ENCODE measurements at places on chromosomes 4 and X.
A peak's percentile ranks its signal among the peaks of the same experiment; 100 is the strongest.

DNA sequence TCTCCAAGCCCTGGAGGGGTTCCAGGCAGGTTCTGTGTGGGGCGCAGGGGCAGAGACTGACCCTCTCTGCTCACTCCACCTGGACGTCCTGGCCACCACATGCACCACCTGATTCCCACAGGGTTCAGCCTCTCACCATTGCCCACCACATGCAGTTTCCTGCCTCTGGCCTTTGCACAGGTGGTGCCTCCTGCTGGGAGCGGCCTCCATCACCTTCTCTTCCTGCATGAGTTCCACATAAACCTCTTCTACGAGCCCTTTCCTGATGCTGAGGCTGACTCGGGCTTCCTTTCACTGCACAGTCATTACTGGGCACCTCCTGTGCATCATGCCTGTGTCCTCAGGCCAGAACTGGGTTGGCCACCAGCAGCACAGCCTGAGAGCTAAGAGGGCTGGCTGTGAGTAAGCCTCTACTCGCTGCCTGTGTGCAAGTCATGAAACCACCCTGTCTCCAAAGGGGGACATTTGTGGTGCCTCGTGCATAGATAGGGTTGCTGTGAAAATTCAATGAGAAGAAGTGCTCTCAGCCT lies 19.9 kb downstream of the MAN2B2 start:
- no peak for DNase-seq

DNA sequence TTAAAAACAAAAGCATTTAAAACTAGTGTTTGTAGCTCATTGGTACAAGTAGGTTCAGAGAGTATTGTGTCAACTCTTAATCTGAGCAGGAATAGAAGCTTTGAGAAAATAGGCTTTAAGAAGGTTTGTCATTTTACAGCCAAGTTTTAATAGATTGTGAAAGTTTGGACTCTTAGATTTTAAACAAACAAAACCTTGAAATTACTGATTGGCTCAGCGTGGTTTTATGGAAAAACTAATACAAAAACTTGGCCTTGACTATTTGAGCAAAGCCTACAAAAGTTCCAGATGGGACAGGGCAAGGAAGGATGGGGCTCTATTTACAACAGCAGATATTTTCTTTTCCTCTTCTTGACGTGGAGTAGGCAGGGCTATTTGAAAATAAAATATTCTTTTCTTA lies 16.5 kb downstream of the ZFX start:
- DNase-seq: no peak

DNA sequence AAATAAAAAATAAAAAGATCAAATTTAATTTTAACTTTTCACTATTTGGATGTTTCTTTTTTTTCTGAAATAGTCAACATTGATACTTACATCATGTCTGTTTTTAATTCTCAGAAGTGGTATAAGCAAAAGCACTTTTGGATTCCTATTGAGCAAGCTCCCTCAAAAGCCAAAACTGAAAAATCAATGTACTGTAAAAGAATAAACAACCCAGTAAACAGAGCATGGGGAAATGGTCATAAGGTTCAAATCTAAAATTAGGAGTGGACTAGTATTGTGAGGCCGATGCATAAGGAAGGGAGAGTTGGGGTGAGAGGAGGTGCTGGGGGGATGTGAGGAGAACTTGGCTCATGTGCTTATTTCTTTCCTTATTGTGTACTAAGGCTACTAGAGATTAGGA lies 37.9 kb downstream of the NUDT6 start:
- DNase-seq: no peak

DNA sequence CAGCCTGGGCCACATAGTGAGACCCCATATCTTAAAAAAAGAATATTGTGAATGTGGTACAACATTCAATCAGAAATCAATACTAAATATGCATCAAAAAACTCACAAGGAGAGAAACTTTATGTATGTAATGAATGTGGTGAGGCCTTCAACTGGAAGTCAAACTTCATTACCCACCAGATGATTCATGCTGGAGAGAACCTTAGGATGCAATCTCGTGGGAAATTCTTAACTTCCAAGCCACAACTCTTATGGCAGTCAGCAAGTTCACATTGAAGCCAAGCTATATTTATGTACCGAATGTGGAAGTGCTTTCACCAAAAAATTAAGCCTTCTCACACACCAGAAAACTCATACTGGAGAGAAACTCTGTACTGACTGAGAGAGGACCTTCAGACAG lies 84.5 kb upstream of the UXT start:
- DNase-seq: peak; percentile 50

GRCh38 chrX:12901486-12901885 lies 4.9 kb upstream of the TLR8 start:
- DNase-seq: peak; percentile 34

GRCh38 chr4:8542776-8543525 lies 37.2 kb upstream of the GPR78 start:
- peak; percentile 11 for DNase-seq

GRCh38 chr4:174709526-174709925 lies 119.5 kb downstream of the GLRA3 start:
- DNase-seq: no peak

DNA sequence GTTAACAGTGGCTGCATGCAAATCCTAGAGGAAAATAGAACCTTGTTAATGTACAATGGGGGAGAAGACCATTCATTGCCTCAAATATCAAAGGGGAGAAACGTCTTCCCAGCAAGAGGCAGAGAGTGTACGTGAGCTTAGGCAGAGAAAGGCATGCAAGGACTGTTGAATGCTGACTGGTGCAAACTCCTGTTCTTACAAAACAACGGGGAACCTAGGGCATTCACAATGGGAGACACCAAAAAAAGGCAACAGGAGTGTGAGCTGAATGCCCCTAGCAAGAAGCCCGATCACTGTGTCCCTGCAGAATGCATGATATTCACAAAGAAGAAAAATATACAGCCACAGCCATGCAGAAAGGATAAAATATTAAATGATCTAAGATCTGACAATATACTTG lies 184.9 kb downstream of the NSUN7 start:
- no peak for DNase-seq

- DNase-seq: no peak
These were observed 61.9 kb upstream of the TAB3 start for GRCh38 chrX:30951003-30951402.

- DNase-seq: peak; percentile 24
These were observed 747.6 kb downstream of the PCDH7 start for GRCh38 chr4:31467781-31468180.

GRCh38 chr4:147482281-147482680 lies 1.4 kb downstream of the EDNRA start:
- DNase-seq: peak; percentile 50

DNA sequence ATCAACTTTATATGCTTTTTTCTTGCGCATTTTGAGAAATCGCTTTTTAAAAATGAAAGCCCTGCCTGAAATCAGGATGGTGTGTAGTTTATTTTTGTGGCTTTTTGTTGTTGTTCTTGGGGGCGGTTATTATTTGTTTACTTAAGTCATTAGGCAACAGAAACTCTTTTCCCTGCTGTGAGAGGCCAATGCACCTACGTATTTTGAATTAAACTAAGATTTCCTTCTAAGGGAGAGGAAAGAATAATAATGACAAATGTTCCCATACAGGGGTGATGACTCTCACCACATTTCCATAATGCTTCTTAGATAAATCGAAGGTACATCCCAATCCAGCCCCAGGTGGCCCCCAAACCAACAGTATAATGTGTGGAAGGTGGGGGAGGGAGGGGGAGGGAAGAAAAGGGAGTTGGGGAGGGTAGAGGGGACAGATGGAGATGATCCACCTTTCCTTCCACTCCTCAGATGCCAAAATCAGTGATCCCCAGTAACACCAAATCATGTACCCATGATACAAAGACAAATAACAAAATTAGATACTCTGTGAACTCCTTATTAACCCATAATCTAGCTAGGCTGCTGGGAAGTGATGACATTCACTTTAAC lies 39.6 kb downstream of the ZNF827 start:
- DNase-seq: no peak

DNA sequence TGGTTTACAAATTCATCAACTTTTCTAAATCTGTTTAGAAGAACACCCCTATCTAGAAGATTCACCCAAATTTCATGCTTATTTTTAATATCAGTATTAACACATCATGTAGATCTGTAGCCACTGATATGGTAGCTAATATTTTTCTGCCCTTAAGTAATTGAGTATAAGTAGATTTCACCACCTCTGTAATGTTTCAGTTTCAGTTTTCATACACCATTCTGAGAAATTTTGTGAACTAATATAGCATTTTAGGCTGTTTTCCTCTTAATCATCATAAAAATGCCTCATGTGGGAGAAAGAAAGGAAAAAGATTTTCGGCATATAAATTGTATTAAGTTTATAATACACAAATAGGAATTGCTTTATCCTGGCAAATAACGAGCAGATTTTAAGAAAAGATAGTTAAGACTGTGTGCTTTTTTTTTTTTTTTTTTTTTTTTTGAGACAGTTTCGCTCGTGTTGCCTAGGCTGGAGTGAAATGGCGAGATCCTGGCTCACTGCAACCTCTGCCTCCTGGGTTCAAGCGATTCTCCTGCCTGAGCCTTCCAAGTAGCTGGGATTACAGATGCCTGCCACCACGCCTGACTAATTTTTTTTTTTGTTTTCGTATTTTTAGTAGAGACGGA lies 21.4 kb upstream of the RBPJ start:
- no peak for DNase-seq

GRCh38 chr4:38734446-38734845 lies 48.3 kb downstream of the TLR10 start:
- no peak for DNase-seq

- DNase-seq: no peak
These were observed 158.8 kb upstream of the NDST4 start for GRCh38 chr4:115272185-115272584.

DNA sequence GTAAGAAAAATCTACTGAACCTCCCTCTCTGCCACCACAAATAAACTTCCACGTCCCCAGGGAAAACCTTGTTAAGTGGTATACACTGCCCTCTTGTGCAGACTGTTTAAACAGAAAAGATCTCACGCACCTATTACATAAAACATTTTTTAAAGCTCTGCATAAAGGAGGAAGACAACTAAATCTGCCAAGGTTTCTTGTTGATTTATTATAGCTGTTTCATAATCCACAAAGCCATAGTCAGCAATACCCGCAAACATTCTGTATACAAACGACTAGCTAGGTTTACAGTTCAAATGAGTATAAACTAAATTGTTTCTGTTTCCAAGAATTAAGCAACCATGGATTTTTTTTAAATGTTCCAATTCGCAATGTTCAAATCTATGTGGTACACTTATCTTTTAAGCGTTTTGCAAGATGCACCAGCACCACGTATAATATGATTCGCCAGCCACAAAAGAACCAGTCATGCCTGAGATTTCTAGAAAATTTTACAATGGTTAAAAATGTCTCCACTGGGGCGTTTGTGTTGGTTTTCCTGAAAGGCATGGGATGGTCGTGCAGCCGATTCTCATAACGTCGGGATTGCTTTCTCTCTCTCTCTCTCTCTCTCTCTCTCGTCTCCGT lies 164.6 kb downstream of the PRKX start:
- peak; percentile 85 for DNase-seq

DNA sequence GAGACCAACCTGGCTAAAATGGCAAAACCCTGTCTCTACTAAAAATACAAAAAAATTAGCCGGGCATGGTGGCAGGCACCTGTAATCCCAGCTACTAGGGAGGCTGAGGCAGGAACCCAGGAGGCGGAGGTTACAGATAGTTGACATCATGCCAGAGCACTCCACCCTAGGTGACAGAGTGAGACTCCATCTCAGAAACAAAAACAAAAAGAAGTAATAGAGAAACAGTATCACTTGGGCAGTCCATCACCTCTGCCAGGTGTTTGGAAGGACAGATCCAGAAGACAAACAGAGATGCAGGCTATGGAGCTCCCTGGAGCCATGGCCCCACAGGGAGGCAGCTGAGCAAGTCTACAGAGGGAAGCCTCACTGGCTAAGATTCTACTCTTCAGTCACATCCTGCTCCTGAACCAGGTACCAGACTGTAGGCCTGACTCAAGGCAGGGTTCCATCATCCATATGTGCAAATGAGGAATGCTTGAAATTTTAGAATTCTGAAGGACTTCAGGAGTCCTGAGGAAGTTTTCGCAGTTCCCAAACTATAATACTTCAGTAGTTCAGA lies 81.4 kb upstream of the CPEB2 start:
- DNase-seq: no peak

- DNase-seq: peak; percentile 23
These were observed 4.0 kb downstream of the LAP3 start for GRCh38 chr4:17580969-17581368.

GRCh38 chr4:3223956-3224748 lies 24.8 kb upstream of the MSANTD1 start:
- no peak for DNase-seq

GRCh38 chr4:8112672-8113071 lies 45.9 kb downstream of the ABLIM2 start:
- no peak for DNase-seq

GRCh38 chrX:107714206-107714891 lies 61.2 kb downstream of the TSC22D3 start:
- DNase-seq: no peak

DNA sequence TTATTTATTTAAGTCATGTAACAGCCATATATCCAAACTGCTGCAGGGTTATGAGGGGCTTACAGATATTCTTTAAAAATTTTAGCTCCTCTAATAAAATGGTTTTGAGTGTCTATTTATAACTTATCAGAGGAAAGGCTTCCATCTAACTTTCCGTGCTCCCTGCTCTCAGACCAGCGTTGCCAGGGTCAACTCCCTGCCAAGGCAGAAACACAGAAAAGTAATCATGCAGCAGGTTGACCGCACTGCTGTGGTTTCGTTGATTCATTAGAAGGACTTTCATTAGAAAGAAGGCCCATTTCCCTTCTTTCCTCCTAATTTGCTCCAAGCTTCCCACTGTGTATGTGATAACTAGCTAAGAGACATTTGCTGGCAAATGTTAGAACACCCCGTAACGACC lies 33.9 kb downstream of the BCLAF3 start:
- DNase-seq: peak; percentile 4

- no peak for DNase-seq
These were observed 39.8 kb upstream of the NAP1L5 start for GRCh38 chr4:88737307-88737941.

DNA sequence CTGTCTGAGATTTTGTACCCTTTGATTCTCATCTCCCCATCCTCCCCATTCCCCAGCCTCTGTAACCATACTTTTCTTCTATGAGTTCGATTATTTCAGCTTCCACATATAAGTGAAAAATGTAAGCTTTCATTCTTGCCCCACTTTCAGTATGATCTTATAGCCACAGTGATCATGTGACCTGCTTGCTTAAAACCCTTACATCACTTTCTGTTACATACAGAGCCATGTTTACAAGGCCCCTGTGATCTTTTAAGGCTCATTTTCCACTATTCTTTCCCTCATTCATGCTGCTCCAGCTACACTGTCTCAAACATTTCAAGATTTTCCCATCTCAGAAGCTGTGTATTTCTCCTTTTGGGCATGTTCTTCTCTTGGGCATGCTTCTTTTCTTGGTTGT lies 147.7 kb downstream of the DCK start:
- DNase-seq: no peak

DNA sequence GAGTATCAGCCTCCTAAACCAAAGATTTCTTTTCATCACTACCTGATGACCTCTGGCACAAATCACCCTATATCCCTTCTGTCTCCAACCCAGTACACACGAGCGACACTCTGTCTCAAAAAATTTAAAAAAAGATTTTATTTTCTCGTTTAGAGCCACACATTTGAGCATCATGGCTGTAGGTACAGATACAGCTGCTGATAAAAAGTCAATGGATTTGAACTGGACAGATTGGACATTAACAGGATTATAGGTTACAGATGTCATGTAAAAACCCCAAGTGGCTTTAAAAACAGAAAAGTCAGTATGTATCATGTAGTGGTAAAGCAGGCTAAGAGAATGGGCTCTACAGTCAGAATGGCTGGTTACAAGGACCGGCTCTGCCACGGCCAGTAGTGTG lies 171.1 kb downstream of the SCFD2 start:
- DNase-seq: no peak

- DNase-seq: peak; percentile 70
These were observed 21.0 kb upstream of the GEMIN8 start for GRCh38 chrX:14050709-14051108.

Measured in fibroblast of skin of right biceps (primary cell).